Mesendoderm (in vitro differentiated cells): ENCODE measurements at places on chromosomes 2 and 18.

DNA sequence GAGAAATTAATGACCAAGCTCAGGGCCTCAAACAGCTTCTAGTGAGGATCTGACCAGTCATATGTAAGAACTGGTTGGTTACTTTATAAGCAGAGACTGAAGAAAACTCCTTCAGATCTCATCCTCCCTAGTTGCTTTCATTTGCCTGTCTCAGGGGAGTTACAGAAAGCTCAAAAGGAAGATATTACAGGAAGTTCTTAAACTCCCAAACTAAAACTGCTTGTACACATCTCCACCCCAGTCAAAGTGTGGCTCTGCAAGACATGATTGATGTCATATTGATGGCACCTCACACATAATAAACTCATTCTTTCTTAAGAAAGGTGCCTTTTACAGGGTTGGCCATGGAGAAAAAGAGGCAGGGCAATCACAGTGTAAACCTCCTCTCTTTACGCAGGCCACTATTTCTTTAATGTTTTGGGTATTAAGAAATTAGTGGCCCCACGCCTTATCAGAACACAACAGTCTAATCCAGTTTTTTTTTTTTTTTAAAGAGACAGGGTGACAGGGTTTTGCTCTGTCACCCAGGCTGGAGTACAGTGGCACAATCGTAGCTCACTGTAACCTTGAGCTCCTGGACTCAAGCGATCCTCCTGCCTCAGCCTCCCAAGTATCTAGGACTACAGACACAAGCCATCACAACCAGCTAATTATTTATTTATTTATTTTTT is 62.6 kb upstream of the STK17B start:
- DNase-seq: no peak

DNA sequence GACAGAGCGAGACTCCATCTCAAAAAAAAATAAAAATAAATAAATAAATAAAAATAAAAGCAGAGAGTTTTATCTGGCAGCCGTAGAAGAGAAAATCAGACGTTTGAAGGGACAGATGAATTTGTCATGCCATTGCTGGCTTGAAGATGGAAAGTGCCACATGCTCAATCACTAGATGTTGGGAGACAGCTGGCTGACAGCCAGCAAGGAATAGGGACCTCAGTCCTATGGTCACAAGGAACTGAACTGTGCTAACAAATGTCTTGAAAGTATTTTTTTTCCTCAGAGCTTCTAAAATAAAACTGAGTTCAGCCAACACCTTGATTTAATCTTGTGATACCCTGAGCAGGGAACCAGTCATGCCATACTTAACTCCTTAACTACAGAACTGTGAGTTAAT is 65.4 kb downstream of the DTNA start:
- DNase-seq: no peak

- no peak for DNase-seq
Measured at GRCh38 chr2:75162259-75162658, 37.1 kb downstream of the TACR1 start.

GRCh38 chr2:240121190-240121589 is 14.9 kb downstream of the COPS9 start:
- no peak for DNase-seq

- no peak for DNase-seq
Measured at GRCh38 chr2:118902266-118903028, 39.5 kb upstream of the MARCO start.

DNA sequence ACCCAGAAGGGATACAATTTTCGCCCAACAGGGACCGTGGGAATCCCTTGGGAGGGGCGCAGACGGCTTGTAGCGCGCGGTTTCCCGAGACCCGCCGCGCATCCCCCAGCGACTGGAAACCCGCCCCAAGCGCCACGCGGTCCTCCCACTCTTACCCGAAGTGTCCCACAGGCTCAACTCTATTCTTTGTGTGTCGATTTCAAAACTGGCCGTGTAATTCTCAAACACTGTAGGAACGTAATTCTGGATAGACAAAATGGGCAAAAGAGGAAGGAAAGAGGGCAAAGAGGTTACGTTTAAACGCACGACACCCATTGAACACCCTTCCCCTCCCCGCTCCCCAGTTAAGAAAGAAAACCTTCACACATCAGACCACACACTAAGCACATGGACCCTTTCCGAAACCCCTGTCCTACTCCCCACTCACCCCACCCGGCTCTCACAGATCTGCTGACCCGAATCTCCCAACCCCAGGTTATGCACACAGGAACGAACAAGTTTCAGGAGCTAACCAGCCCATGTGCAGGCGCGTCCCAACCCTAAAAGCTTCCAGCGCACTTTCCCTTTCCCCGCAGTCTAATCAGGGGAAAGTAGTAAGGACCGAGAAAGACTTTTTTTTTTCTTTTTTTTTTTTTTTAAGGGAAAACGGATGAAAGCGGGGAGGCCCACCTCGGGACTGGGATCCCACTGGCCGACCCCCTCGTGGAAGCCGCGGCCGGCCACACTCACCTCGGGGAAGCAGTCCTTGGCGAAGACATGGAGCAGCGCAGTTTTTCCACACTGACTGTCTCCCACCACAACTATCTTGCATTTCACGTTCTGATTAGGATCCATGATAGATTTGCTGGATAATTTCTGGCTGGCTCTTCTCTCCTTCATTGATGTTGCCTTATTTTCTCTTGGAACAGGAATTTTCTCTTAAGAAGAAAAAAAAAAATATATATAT is 655 bp downstream of the RND3 start:
- peak; percentile 72 for DNase-seq

DNA sequence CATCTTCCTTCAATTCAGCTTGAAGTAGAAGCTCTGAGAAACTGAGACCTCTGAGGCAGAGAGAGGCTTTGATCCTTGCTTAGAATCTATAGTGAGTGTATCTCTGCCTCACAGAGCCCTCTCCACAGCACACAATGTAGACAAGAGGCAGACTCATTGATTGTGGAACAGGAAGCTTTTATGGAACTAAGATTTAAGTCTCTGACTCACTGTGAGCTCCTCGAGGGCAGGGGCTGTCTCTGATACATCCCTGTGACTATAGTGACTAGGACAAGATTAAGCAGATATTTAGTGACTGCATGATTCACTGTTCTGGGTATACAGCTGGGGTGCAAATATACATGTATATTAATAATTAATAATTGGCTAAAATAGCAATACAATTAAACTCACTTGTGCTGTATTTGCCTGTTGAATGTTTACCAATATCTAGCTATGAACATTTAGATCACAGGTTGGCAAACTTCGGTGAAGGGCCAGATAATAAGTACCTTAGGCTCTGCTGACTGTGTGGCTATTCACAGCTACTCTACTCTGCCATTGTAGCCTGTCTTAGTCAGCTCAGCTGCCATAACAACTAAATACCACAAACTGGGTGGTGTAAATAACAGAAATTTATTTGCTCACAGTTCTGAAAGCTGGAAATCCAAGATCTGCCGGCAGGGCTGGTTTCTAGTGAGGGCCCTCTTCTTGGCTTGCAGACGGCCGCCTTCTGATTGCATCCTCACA is 54.4 kb downstream of the ARHGEF4 start:
- no peak for DNase-seq

DNA sequence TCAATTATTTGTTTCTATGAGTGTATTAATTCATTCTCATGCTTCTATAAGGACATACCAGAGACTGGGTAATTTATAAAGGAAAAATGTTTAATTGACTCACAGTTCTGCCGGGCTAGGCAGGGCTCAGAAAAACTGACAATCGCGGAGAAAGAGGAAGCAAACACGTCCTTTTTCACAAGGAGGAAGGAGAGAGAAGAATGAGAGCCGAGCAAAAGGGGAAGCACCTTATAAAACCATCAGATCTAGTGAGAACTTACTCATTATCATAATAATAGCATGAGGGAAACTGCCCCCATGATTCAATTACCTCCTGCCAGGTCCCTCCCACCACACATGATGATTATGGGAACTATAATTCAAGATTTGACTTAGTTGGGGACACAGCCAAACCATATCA is 294.0 kb downstream of the DSC3 start:
- DNase-seq: no peak
